NCI-H69 (cell line): ENCODE measurements at places on chromosomes 13 and 19.

DNA sequence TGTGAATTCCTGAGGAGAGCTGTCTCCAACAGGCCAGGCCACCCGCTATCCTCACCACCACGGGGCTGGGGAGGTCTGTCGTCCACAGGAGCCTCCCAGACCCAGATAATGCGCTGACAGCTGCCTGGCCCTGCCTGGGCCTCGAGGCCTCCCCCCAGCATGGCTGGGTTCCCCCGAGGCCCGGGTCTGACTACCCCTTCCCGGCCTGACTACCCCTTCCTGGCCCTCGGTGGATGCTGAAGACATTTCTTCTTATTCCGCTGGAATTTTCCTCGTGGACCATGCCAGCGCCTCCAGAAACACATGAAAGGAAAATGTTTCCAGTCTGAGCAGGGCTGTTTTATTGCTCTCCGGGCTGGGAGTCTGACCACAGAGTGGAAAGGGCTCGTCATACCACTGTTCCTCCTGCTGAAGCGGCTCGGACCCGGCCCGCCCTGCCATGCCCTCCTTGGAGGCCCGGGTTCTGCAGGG lies 16.8 kb upstream of the COMP start:
- no peak for DNase-seq

- DNase-seq = no peak
Measured at GRCh38 chr13:112058519-112058873, 8.5 kb upstream of the SOX1 start.

GRCh38 chr13:29948244-29948643 lies 97.8 kb upstream of the UBL3 start:
- DNase-seq = no peak

- peak; percentile 75 for DNase-seq
Measured at GRCh38 chr13:59890054-59890453, 273.7 kb downstream of the DIAPH3 start.

- DNase-seq = no peak
Measured at GRCh38 chr13:29284726-29285125, 310.8 kb downstream of the SLC7A1 start.

- DNase-seq = no peak
Measured at GRCh38 chr13:98427331-98427995, 149.4 kb downstream of the STK24 start.

DNA sequence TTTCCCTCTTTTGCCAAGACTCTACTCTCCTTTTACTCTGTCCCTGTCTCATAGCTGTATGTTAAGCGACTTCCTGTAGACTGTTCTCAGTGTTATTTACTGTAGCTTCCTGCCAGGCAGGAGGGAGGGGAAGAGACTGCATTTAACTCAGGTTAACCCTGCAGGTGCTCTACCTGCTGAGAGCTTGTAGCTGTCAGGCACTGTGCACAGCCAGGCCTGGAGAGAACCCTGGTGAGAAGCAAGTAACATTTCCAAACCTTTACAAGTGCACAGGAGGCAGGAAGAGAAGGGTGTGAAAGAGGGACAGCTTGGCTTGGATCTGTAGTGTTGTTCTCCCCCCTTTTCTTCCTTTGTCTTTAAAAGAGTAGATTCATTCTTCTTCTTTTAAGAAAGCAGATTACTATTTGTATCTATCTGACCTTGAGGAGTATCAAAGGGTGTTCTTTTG lies 167.1 kb downstream of the LMO7 start:
- DNase-seq = peak; percentile 93

DNA sequence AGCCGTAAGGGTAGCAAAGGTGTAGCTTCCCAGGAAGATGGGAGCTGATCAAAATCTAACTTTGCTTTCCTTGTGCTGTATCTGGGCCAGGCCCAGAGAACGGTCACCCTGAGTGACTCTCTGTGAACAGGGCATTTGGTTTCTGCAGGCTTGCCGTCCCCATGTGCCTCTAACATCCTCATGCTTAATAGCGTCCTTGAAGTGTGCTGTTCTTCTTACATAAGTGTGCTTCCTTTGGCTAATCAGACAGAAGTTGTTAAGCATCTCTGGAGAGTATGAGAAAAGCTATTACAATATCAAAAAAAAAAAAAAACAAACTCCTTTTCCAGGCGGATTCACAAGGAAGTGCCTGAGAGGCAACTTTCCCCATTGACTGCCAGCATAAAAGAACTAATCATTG lies 503.7 kb downstream of the DIAPH3 start:
- no peak for DNase-seq

GRCh38 chr19:52170863-52171320 lies 529 bp downstream of the ZNF836 start:
- peak; percentile 68 for DNase-seq

GRCh38 chr13:20130652-20131051 lies 30.2 kb downstream of the GJA3 start:
- DNase-seq = no peak

GRCh38 chr19:41575998-41576397 lies at the start of gene CEACAM21:
Gene CEACAM21 (plus strand): TSS chr19:41576166. CDS start chr19:41576275, 109 bp downstream.
- peak; percentile 25 for DNase-seq

DNA sequence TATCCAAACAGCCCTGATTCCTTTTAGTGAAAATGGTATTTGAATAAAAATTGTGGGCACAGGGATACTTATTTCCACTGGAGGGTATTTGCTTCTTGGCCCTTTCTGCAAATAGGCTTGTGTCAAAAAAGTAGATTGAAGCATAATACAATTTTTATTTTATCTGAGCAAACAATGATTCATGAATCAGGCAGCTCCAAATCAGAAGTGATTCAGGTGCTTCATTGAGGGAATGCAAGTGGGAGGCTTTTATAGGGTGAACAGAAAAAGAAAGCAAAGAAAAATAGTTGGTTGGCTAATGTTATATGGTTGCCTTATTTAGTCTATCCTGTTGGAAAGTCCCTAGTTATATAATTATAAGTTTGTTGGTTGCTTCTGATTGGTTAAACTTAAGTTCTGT lies 117.9 kb downstream of the ITGBL1 start:
- no peak for DNase-seq

GRCh38 chr19:53977429-53977990 lies 13.9 kb upstream of the CACNG6 start:
- peak; percentile 58 for DNase-seq

- DNase-seq = no peak
Measured at GRCh38 chr13:111367340-111367739, 46.9 kb downstream of the TEX29 start.

- no peak for DNase-seq
Measured at GRCh38 chr13:21537105-21537504, 66.9 kb downstream of the MICU2 start.

DNA sequence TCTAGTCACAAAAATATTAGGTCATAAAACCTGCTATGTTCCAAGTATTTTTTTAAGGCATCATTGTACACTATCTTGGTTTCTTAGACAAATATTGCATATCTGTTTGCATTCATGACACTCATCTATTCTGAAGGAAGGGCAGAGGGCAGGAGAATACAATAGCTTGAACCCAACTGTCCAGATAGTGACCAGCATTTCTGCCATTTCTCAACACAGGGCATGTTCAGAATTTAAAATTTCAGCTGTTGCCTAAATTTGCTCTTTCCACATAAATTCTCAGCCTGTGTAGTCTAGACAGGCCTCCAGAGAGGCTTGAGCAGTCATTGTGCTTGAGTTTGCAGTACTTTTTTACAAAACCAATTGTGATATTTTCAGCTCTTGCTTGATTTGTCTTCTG lies 119.5 kb downstream of the ZAR1L start:
- DNase-seq = no peak

DNA sequence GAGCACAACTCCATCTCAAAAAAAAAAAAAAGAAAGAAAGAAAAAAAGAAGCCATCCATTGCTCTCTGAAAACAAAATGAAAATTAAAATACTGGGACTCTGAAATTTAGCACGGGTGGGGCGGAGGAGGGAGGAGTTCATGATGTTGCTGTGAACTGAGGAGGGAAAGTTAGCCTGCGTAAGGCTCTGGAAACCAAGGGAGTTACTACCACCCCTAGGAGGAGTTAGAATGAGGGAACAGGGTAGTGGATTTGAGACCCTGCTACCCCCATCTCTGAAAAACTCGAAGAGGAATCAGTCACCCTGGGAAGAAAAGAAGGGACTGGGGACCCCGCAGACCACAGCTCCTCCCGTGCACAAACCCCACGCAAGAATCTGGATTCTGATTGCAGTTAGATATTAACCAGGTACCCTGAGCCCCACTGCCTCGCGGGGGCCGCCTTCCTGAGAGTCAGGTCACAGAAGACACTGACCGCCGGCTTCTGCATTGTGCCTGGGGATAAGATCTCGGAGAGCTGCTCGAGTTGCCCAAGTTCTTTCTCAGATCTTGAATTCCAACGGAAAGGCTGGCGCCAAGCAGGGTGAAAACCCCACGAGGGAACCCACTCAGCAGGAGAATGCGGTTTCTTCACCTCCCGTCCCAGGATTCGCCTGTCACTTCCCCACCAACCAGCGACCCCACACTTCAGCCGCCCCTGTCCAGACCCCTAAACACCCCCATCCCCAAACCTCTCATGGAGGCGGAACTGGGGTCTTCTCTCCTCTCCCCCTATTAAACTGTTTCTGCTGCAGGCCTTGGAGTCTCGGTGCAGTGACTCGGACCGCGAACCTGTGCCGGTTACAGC lies 870 bp downstream of the ZNF442 start:
- peak; percentile 17 for DNase-seq

- peak; percentile 42 for DNase-seq
Measured at GRCh38 chr13:106570299-106570852, 2.4 kb upstream of the ARGLU1 start.

- DNase-seq = peak; percentile 0
Measured at GRCh38 chr13:20090349-20090748, 70.5 kb downstream of the GJA3 start.

GRCh38 chr13:55664178-55664577 lies 1476.5 kb upstream of the PRR20A start:
- DNase-seq = no peak

DNA sequence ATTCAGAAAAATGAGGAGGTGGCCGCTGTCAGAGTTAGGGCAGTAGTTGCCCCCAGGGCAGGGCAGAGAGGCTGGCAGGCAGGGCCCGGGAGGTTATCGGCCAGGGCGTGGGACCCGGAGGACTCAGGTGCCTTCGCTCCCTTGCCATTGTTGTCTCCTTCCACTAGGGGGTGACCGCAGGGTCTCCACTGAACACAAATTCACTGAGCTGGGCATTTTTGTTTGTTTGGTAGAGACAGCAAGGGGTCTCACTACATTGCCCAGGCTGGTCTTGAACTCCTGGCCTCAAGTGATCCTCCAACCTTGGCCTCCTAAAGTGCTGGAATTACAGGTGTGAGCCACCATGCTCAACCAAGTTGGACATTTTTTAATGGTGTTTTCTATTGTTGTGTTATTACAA lies 25.1 kb downstream of the CARS2 start:
- DNase-seq = peak; percentile 59

DNA sequence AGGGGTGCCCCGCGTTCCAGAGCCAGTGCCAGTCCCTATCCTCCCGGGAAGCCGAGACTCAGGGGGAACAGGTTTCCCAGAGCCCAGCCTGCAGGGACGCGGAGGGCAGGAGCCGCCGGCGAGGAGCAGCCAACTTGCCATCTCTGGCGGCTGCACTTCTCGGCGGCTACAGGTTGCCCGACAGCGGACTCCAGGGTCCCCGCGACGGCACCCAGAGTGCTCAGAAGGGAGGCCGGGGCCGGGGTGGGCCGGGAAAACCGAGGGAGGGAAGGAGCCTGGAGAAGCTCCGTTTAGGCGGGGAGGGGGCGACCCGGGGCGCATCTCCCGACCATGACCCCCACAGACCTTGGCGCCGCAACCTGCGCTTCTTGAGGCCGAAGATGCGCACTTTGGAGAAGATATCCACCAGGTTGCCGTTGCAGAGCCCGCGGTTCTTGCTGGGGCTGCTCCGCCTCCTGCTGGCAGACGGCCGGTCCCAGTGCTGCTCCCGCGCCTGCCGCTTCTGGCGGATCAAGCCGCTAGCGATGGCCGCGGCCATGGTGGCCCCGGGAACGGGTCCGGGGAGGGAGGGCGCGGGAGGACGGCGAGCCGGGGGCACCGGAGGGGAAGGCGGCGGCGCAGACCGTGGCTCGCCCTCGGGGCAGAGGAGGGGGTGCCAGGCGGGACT lies 463.8 kb downstream of the ITGBL1 start:
- peak; percentile 88 for DNase-seq

- DNase-seq = peak; percentile 89
Measured at GRCh38 chr13:50599046-50599445, 244.4 kb downstream of the DLEU7 start.

GRCh38 chr13:106361621-106362020 lies 173.8 kb downstream of the EFNB2 start:
- DNase-seq = no peak

DNA sequence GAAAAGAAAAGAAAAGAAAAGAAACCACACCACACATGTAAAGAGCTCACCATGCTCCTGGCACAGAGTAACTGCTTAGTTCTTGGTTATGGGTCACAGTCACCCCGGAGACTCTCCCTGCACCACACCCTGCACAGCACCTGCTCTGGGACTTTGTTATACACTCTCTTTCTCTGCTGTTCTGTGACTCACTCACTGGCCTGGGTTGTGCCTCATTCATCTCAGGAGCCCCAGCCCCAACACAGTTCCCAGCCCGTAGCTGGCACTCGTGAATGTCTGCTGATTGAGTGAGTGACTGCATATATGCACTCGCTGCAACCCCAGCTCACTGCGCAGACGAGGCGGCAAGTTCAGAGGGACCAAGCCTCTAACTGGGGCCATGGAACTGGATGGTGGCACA lies 22.9 kb upstream of the ZNF507 start:
- no peak for DNase-seq

- no peak for DNase-seq
Measured at GRCh38 chr19:50812474-50812873, 11.1 kb downstream of the KLK1 start.

GRCh38 chr19:56162258-56162657 lies 13.6 kb upstream of the GALP start:
- DNase-seq = no peak

GRCh38 chr13:31224174-31224669 lies 24.4 kb downstream of the B3GLCT start:
- DNase-seq = no peak

DNA sequence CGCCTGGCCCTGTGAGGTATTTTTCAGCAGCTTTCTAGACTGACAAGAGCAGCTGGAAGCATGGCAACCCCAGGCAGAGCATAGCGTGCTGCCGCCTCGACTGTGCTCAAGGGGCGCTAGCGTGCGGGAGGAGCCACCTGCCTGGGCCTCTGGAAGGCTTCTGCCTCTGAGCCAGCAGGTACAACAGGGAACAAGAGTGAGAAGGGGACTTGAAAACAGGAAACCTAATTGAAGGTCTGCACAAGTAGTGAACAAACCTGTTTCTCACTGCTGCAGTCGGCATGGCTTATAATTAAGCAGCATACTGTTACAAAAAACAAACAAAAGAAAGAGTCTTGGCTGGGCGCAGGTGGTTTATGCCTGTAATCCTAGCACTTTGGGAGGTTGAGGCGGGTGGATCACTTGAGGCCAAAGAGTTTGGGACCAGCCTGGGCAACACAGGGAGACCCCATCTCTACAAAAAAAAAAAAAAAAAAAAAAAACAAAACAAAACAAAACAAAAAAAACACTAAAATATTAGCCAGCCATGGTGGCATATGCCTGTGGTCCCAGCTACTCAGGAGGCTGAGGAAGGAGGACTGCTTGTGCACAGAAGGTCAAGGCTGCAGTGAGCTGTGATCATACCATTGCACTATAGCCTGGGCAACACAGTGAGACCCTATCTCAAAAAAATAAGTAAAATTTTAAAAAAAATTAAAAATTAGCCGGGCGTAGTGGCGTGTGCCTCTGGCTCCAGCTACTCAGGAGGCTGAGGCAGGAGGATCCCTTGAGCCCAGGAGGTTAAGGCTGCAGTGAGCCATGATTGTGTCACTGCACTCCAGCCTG lies 12.6 kb upstream of the GARRE1 start:
- peak; percentile 89 for DNase-seq
